ENCODE measurements at places on chromosomes 1 and 21. TPM values are rescaled to one million over a fixed set of nuclear protein-coding genes. Genes with fewer than 3 reads are reported as not detected.

The PTAFR gene
- total RNA-seq = 59.7 TPM

GRCh38 chr1:226943927-226944326 lies 3.8 kb downstream of the COQ8A start:
- DNase-seq = no peak

The CELA3B gene
- not detected for total RNA-seq

The ARHGAP29 gene
- total RNA-seq = 55.2 TPM

The RCOR3 gene
- total RNA-seq = 44.5 TPM

- no peak for DNase-seq
Measured at GRCh38 chr1:72137656-72138055, 144.7 kb downstream of the NEGR1 start.

GRCh38 chr1:3939242-3940080 lies 39.4 kb upstream of the C1orf174 start:
- no peak for DNase-seq

- no peak for DNase-seq
Measured at GRCh38 chr1:46506470-46507219, 17.0 kb downstream of the DMBX1 start.

DNA sequence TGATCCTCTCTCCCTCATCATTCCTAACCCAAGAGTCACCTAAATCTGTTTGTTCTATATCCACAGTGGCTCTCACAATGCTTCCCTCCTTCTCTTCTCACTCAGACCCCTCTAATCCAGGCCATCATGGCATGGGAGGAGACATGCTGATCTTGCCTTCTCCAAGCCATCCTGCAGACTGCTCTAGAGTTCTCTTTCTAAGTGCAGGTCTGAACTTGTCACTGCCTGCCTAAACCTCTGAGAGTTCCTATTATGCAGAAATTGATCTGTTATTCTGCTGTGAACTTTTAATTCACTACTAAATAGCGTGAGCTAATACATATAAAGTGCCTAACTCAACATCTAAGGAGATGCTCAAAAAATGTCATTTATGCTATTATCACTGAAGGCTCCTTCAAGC lies 26.8 kb downstream of the LAMC2 start:
- DNase-seq = no peak

- no peak for DNase-seq
Measured at GRCh38 chr1:172726740-172727139, 67.8 kb downstream of the FASLG start.

The CADM3 gene
- 6.2 TPM for total RNA-seq

- no peak for DNase-seq
Measured at GRCh38 chr21:45162115-45162514, 87.7 kb downstream of the ADARB1 start.

GRCh38 chr1:156816561-156817328 lies at the start of gene SH2D2A:
Gene SH2D2A (minus strand): TSS chr1:156816848. CDS start chr1:156816708, 140 bp downstream.
- DNase-seq = peak; percentile 53

DNA sequence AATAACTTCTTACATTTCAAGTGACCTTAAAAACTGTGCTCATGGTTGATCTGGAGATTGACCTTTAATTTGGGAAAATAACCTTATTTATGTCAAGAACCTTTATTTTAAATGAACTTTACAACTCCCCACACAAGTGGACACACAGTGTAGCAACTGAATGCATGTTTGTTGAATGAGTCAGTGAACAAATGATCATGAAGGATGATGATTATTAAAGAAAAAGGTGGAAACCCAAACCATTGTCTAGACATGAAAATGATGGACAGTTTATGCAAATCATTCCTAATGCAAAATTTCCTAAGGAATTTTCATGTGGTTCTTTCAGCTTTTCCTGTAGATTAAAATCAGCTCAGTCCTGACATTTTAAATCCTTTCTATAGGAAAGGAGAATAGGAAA lies 439.8 kb upstream of the RUNX1 start:
- no peak for DNase-seq

DNA sequence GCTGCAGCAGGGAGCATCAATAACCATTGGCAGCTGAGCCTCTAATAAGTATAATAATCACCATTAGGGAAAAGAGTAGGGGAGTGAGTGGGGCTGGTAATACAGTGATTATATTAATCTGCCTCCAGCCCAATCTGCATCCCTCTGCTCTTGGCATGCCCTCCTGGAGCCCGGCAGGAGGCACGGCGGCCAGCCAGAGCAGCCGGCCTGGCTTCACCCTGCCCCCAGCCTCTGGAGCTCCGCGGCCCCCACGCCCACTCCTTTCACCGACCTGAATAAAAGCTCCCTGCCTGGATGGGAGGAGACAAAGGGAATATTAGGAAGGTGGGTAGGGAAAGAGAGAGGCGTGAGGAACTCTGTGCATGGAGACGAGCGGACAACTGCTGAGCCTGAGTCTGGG lies 28.3 kb downstream of the OPTC start:
- DNase-seq = no peak

DNA sequence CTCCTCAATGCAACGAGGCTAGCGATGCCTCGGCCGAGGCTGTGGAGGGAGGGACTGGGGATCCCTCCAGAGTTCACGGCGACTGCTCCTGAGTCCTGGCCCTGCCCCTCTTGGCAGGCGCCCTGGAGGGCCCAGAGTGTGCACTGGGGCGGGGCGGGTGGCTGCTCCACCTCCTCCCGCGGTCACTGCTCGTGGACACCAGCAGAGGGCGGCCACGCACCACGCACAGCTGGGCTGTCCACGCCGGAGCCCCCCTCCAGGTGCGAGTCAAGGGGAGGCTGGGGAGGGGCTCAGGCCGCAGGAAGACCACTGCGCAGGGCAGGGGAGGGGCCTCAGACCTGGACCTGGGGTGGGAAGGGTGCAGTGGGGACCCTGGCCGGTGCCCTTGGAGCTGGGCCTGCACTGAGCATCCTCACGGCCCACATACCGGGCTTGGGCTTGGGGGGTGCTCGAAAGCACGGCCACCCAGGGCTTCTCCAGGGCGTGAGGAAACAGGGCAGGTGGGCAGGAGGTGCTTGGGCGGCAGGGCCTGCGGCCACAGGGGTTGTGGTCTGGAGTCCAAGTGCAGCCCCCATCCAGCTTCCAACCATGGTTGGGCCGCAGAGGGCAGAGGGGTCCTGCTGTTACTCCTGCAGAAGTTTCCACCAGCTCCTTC lies 20.6 kb upstream of the TTC34 start:
- peak; percentile 36 for DNase-seq

DNA sequence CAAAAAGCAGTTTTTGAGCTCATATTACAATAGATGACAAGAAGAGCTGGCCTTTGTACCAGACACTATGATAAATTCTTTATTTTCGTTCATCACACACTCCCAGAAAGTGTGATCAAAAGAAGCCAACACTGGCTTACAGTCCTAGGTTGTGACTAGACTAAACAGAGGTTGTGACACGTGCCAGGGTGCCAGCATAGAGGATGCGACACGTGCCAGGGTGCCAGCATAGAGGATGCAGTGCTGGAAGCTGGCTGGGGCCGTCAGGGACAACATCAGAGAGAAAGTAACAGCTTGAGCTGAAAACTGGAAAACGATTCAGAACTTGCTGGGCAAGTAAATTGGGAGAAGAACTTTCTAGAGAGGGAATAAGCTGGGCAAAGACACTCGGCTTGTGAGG lies 2.2 kb downstream of the MTARC1 start:
- DNase-seq = no peak

The KRTAP21-1 gene
- total RNA-seq = not detected

- DNase-seq = no peak
Measured at GRCh38 chr1:197399755-197400521, 131.9 kb downstream of the CRB1 start.

The NTNG1 gene
- total RNA-seq = 5.7 TPM

The MYOCOS gene
- total RNA-seq = not detected
